Astrocyte of the spinal cord (primary cell): ENCODE measurements at places on chromosomes 12 and 14.
A peak's percentile ranks its signal among the peaks of the same experiment; 100 is the strongest.

DNA sequence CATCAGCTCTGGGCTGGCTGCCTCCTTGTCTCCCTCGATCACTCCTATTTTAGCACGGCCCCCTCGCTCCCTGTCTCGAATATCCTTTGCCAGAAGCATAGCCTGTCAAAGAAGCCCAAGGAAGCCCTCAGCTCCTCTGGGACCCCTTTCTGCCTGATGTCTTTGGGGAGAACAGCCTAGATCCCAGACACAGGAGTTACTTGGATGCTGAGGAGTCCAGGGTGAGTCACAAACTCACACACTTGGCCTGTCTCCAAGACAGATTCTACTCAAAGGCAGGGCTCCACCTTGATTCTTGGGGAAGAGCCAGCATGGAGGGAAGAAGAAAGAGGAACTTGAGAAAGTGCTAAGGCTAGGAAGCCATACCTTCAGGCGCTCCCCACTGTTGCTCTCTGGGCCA lies 8.1 kb downstream of the AVIL start:
- DNase-seq: peak; percentile 64

- no peak for DNase-seq
These were observed 252.5 kb downstream of the RPL10L start for GRCh38 chr14:46399049-46399448.

- no peak for DNase-seq
These were observed 158.2 kb downstream of the FOXN3 start for GRCh38 chr14:89258728-89259273.

- DNase-seq: no peak
These were observed 332.9 kb downstream of the NUAK1 start for GRCh38 chr12:105805730-105806399.

DNA sequence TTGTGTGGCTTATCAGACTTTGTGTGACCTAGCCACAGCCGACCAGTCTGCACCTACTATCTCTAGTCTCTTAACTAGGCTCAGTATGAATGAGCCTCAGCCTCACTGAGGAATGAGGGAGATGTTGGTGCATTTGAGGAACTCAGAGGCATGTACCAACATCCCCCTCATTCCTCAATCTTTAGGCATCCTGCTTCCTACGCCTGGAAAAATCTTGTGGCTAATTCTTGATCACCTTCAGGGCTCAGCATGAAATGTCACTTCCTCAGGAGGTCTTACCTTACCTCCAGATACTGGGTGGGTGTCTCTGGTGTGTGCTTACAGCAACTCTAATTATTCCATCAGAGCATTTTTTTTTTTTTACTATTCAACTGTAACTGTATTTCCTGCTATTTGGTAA lies 148.8 kb upstream of the TMCC3 start:
- DNase-seq: no peak

- DNase-seq: no peak
These were observed 126.0 kb upstream of the FRMD6 start for GRCh38 chr14:51525739-51526138.

GRCh38 chr12:89994911-89995310 lies 286.3 kb upstream of the ATP2B1 start:
- no peak for DNase-seq
